ENCODE measurements at places on chromosomes 2 and 18.

DNA sequence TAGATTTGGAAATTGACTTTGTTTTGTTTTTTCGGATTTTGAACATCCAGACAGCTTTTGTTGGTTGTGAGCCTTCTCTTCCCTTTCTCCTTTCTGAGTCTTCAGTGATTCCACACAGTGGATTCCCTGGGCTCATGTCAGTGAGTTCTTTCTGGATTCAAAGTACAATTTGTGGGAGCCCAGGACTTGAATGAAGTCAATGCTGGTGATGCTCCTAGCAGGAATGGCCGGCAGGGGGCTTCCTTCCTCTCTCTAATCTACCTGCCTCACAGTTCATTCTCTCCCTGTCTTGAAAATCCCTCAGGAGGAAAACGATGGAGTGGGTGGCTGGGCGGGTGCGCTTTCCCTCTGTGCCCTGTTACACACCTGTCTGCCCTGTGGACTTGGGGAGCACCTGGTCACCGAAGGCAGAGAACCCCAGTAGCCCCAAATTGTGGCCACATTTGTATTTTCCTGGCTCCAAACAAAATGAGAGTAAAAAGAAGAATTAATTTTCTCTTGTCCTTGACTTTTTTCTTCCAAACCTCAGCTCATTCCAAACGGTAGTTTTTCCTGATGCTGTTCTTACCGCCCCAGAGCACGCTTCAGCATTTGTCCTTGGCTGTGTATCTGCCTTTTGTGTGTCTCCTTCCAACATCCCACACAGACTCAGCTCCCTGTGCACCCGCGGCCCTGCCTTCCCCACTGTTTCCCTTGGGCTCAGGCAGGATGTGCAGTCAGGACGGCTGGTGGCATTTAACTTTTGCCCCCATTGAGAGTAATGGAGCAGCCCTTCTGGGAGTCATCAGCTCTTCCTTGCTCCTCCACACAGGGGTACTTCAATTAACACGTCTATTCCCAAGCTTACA is 86.6 kb downstream of the MARCO start:
- DNase-seq: peak; percentile 3

DNA sequence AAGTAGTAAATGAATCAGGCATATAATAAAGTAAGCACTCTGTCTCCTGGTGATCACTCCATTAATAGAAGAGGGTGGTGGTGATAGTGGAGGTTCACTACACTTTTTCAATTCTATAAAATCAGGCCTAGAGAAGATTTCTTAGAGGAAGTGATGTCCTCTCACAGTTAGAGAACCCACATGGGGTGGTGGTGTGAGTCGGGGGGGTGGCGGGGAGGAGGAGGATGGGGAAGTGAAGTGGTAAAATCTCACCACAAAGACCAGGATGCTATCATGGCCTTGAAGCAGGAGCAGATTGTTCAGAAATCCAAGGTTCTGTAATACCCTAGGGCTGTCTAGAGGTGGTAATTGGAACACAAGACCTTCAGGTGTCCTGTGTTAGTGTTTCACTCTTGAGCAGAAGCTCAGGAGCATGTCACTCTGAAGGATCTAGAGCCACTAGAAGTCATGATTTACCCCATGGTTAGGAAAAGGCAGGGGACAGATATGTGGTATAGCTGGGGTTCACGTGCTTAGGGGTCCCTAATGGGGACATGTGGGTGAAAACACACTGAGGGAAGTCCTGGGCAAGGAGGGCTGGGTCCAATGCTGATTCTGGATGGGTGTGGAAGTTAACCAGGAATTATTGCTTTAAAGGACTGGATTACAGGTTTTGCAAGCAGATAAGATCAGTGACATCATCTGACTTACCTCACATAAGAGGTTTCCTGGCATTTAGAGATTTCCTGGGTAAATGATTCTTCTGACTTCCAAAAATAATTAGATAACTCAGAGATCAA is 31.0 kb downstream of the RNF125 start:
- DNase-seq: peak; percentile 90

GRCh38 chr2:20064841-20065240 is 13.4 kb upstream of the LAPTM4A start:
- DNase-seq: no peak

DNA sequence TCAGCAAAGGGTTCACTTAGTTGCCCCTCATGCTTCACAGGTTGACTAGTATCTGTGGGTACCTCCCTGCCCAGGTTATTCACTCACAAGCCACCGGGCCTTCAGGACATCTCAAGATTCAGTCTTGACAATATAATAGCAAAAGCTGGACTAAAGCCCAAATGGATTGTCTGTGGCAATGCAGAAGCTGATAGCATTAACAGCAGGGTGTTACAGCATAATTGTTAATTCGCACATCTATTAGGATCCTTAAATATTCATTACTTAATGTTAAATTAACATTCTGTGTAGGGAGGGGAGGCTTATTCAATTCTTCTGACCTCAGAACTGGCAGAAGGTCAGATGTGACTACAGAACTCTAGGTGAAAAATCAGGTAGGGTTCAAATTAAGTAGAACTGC is 20.2 kb upstream of the GTF2A1L start:
- DNase-seq: no peak

- DNase-seq: peak; percentile 54
Measured at GRCh38 chr2:190529486-190530247, 4.9 kb downstream of the NEMP2 start.

DNA sequence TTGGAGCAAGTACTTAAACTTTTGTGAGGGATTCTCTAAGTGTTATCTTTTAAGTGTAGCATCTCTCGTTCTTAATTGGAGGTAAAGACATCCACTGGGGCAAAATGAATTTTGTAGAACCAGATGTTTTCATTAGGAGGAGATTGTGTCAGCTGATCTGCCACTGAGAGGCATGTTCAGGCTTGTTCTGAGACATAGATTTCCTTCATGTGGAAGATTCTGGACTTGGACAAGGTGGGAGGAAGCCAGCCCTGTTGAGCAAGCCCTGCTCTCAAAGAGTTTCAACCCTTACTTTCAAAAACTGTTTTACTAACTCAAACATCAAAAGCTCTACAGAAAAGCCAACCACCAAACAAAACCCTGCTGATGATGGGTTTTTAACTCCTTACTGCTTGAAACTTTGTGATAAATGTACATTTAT is 6.5 kb downstream of the MAP4K4 start:
- peak; percentile 41 for DNase-seq

- DNase-seq: peak; percentile 72
Measured at GRCh38 chr18:26809346-26809745, 56.2 kb downstream of the AQP4 start.

- DNase-seq: no peak
Measured at GRCh38 chr2:167946441-167946841, 301.0 kb downstream of the STK39 start.

- no peak for DNase-seq
Measured at GRCh38 chr18:49352321-49352720, 108.1 kb downstream of the DYM start.

- no peak for DNase-seq
Measured at GRCh38 chr18:79493211-79493800, 97.6 kb downstream of the NFATC1 start.

GRCh38 chr2:121210691-121211090 is 74.3 kb downstream of the TFCP2L1 start:
- no peak for DNase-seq

- no peak for DNase-seq
Measured at GRCh38 chr2:206225435-206226232, 48.8 kb upstream of the ZDBF2 start.

DNA sequence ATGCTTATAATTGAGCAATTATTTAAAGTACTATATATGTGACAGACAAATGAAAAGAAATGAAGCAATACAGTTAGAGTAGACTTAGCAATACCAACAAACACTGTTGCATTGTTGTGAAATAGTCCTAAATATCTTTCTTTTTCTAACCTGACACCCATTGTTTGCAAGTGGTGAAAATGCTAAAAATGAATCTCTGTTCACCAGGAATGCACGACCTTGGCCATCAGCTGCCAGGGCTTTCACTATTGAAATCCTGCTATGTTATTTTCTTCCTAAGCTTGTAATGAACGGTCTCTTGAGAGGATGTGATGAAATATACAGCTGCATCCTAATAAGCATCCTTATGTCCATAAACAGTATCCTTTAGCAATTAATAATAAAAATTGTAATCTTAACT is 136.2 kb upstream of the MGAT5 start:
- DNase-seq: no peak

- DNase-seq: no peak
Measured at GRCh38 chr2:95346738-95347671, 49.9 kb downstream of the KCNIP3 start.

- no peak for DNase-seq
Measured at GRCh38 chr2:36701391-36701795, 4.9 kb downstream of the VIT start.

DNA sequence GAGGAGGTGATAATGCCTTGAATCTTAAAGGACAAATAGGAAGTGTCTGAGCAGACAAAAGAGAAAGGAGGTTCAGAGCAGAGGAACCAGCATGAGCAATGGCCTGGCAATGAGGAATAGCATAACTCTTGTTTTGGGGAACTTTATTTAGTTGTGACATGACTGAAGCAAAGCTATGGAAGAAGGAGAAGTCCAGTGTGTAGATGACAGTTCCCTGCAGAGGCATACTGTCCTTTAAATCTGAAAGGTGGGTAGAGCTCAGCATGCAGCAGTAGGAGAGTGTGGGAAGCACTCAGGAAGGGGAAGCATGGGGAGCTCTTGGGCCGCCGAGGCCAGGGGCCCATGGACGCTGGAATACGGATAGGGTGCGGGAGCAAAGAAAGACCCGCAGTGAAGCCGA is 173.8 kb downstream of the SEPTIN10 start:
- peak; percentile 64 for DNase-seq

DNA sequence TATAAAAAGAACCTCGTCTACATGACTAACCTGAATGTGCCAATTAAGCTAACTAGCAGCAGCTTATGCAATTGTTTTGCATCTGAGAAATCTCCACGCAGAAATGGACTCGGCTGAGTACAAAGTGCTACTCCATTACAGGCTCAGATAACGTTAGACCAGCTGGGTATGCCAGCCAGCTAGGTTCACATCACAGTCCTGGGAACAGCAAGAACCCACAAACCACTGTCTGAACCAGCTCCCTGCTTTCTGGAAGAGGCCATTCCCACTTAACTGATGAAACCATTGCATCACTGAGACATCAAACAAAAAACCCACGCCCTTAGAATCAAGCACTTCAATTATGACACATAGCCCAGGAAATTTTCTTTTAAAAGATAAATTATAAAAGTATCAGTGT is 202.7 kb downstream of the CYRIA start:
- DNase-seq: no peak

DNA sequence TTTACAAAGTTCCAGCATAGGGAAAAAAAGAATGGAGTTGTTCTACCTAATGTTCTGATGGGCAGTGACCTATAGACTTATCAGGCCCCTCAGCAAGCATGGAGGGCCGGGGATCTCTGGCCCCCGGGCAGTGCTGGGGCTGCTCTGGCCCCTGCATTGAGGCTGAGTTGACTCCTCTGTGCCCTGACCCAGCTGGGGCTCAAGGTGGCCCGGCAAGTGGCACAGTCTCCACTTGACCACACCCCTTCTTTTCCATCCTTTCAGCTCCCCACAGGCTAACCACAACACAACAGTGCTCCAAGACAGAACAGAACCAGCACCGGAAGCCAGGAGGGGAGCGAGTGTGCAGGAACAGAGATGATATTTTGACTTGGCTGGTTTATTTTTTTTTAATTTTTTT is 19.9 kb downstream of the TOGARAM2 start:
- peak; percentile 37 for DNase-seq

- DNase-seq: no peak
Measured at GRCh38 chr2:106607371-106607770, 120.2 kb downstream of the CD8B2 start.

DNA sequence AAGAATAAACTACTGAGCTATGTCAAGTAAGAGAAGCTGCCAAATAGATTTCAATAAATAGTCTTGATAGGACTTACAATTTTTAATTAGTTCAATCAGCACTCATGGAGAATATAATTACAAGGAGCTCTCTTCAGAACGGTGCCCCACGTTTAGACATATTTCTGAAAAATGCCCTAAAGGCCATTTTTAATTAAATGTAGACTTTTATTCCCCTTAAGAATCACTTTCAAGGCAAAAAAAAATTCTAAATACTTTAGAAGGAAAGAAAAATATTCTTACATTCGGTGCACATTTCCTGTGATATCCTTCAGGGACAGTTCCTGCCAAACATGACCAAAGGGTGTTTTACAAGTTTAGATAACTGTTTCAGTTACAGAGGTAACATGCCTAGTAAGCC is 202.5 kb upstream of the CDH7 start:
- DNase-seq: no peak

- DNase-seq: no peak
Measured at GRCh38 chr18:52312346-52312745, 27.7 kb upstream of the DCC start.

DNA sequence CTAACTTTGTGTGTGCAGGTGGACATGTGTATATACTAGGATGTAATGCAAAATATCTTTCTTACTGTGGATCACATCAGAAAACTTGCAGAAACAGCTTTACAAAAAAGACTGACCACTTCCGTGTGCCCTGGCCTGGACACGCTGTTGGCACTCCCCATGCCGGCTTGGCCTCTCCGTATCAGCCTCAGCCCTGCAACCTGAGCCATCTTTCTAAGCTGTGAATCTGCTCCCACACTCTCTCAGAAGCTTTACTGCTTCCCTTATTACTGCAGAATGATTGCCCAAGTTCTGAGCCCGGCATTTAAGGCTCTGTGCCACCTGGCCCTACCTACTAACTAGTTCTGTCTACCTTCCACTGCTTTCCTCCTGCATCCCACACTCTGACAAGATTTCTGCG is 37.8 kb downstream of the MYO7B start:
- DNase-seq: no peak

DNA sequence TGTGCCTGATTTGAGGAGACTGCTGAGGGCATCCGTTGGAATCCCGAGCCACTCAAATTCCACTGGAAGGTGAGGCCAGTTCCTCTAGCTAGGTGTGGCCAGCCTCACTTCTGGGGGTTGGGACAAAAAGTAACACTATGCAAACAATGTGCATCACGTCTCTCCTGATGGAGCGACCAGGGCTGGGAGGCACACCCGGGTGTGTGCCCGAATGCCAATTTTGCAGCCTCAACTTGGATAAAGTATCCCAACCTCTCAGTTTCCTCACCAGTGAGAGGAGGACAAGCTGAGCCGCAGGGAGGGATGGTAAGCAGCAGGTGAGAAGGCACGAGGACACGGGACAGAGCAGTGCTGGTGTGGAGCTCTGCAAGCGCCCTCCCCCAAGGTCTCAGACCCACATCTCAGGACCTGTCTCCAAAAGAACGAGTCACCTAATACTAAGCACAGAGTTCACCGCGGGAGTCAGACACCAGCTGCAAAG is 218.3 kb downstream of the HAUS1 start:
- no peak for DNase-seq

All from MV-4-11 (cell line).